ENCODE measurements at places on chromosomes 11 and 22.

- no peak for DNase-seq
Measured at GRCh38 chr11:117488996-117489952, 161.6 kb downstream of the CEP164 start.

DNA sequence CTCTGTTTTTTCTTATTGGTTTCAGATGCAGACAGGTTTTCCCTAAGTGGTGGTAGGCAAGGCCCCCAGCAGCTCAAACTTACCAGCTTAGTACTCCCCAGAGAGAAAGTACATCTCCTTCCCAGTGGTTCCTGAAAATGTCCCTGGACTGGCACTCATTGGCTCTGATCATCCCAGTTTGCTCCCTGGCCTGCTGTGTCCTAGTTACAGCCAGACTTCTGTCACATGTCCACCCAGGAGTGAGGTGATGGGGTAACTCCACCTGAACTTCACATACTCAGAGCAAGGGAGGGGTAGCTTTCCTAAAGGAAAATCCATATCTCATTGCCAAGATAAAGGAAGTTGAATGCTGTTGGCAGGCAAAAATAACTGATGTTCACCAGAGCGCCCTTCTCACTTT lies 237.0 kb upstream of the MPPED2 start:
- DNase-seq, result no peak

- DNase-seq, result no peak
Measured at GRCh38 chr22:49693416-49693815, 134.3 kb downstream of the BRD1 start.

- DNase-seq, result no peak
Measured at GRCh38 chr22:34804604-34805003, 261.4 kb upstream of the ISX start.

DNA sequence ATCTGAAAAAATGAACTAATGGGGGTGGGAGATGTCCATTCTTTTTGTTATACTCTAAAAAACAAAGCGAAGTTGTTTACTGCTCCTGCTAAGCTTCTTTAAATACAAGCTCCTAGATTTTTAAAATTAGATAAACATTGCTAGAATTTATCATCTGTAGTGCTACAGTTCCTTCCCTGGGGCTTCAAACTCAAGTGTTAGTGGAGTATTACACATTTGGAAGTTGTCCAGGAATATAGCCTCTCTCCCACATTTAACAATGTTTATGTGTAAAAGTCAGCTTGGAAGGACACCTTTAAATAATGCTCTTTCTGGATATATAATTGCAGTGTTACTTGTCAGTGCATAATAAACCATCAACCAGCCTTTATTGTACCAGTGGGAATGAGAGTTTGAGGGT lies 155.5 kb downstream of the SPON1 start:
- DNase-seq, result peak; percentile 69
